ENCODE measurements at places on chromosomes 12 and 14.

- no peak for DNase-seq
These were observed 155.5 kb upstream of the CCND2 start for GRCh38 chr12:4118017-4118510.

DNA sequence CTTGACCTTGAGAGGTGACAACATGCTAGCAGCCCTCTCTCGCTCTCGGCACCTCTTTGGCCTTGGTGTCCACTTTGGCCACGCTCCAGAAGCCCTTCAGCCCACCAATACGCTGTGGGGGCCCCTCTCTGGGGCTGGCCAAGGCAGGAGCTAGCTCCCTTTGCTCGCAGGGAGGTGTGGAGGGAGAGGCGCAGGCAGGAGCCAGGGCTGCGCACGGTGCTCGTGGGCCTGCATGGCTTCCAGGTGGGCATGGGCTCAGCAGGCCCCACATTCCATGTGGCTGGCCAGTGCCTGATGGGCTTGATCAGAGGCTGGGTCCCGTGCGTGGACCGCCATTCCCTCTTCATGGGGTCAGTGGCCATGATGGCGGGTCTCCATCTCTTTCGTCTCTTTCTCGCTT is 1237.0 kb upstream of the USP15 start:
- DNase-seq: no peak

DNA sequence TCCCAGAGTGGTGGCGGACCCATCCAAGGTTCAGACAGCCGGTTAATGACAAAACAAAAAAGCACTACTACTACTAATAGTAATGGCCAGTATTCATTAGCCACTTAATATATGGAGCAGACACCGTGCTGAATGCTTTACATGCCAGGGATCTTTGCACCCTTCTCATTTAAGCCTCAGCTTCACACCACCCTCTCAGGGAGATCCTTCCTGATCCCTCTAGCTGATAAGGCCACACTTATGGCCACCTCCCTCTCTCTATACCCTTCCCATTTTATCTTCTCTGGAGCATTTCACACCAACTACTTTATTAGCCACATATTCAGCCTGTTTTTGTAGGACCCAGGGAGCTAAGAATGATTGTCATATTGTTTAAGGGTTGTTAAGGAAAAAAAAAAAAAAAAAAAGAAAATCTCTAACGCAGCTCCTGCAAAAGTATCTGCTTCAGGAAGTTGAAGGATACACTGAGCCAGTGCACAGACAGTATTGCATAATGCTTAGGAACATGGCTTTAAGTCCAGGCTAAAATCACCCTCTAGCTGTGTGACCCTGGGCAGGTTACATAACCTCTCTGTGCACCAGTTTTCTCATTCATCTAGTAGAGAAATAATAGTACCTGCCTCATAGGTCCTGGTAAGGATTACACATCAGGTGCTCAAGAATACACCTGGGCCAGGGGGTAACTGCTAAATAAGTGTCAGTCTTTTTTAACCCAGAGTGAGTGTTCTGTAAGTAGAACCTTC is 29.4 kb downstream of the NUAK1 start:
- no peak for DNase-seq

- DNase-seq: no peak
These were observed 64.1 kb downstream of the TMEM132D start for GRCh38 chr12:129839679-129840078.

- DNase-seq: peak; percentile 95
These were observed 21.3 kb upstream of the CD27 start for GRCh38 chr12:6423267-6424007.

DNA sequence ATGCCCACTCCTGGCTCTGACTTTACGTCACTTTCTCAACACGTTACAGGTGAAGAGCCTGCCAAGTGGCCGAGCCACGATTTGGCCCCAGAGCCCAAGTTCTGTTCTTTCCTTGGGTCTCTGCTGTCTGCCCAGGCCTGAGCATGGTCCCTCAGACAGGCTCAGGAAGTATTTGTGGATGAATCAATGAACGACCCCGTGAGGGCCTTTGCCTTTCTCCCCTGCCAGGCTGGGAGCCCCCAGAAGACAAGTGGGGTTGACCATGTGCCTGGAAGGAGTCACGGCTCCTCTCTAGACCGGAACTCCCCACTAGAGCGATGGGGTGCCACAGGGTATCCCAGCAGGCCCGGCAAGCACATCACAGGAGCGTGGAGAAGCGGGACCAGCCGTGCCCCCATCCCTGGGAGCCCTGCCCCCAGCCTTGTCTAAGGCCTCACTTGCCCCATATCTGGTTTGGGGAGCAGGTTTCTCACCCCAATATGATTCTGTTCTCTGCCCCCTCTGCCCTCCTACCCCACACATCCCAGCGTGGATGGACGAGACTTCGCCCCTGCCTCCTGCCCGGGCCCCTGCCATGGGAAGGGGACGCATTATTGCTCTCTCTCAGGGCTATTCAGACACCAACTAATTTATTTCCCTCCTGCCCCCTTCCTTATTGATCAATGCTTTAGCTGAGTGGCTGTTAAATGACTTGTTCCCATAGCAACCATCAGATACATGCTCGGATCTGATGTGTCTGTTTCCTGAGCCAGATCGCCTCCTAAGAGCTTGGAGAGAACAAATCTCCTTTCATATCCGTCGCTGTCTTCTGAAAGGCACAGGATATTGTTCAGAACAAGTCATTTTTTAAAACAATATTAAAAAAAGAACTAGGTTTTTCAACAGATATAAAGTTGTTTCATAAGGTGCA is 69.0 kb downstream of the DIO3 start:
- DNase-seq: no peak

- no peak for DNase-seq
These were observed 284.9 kb downstream of the TMTC2 start for GRCh38 chr12:82971584-82971983.

GRCh38 chr14:51554339-51554920 is 97.3 kb upstream of the FRMD6 start:
- no peak for DNase-seq

GRCh38 chr12:449203-449602 is 10.5 kb upstream of the B4GALNT3 start:
- no peak for DNase-seq

- peak; percentile 98 for DNase-seq
These were observed at the start of gene NFYB for GRCh38 chr12:104137902-104138796. TSS of gene NFYB (minus strand) at chr12:104138210. CDS start at chr12:104135453, 2,757 bp downstream.

DNA sequence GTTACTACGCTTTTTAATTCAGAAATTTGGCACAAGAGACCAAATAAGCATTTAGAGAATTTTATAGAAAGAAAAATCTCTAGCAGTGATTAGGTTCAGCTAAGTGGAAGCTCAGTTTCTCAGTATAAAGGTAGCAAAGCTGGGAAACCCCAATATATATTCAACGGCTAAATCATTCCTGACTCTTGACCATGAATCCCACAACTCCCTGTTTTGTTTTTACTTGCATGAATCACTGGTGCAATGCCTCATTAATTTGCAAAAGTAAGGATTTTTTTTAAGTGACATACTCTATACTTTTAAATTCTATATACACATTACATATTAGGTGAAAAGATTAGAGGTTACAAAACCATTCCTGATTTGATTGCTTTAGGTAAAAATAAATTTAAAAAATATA is 74.3 kb upstream of the PLEKHG7 start:
- DNase-seq: no peak

DNA sequence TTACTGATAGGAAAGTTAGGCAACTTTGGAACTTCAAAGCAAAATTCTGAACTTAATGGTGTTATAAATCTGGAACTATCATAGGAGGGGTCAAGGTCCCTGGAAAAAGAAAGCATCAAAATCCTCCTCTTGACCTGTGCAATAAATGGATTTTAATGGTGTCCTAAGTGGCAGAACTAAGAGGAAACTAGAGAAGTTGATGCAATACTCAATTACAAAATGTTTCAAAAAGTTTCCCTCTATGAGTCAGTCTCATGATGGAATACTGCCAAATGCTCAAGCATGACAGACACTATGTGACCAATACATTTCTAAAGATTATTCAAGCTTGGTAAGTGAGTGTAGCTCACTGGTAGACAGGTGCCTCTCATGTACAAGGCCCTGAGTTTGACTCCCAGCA is 47.7 kb upstream of the ERGIC2 start:
- no peak for DNase-seq

- no peak for DNase-seq
These were observed 44.1 kb downstream of the LRFN5 start for GRCh38 chr14:41650802-41651201.

DNA sequence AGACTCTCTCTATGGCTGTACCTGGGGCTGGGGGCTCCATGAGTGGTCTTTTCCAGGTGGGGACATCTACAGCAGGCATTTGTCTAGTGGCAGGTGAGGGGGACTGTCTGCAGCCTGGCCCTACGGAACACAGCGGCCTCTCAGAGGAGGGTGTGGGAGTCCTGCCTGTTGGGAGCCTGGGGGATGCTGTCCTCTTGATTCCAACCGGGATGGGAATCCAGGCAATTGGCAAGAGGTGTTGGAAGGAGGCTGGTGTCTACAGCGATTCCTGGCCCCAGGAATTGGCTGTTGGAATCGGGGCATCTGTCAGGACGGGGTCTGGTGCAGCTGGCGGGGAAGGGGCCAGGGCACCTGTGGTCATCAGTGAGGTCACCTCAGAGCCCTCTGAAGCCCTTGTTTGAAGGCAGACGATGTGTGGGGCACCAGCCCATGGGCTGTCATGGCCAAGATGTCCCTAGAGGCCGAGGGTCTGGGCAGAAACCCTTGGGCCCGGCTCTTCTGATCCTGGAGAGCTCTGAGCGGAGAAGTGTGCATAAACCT is 386.3 kb downstream of the TMEM121 start:
- DNase-seq: no peak

- DNase-seq: peak; percentile 82
These were observed 288.6 kb downstream of the PDZRN4 start for GRCh38 chr12:41476499-41477439.

DNA sequence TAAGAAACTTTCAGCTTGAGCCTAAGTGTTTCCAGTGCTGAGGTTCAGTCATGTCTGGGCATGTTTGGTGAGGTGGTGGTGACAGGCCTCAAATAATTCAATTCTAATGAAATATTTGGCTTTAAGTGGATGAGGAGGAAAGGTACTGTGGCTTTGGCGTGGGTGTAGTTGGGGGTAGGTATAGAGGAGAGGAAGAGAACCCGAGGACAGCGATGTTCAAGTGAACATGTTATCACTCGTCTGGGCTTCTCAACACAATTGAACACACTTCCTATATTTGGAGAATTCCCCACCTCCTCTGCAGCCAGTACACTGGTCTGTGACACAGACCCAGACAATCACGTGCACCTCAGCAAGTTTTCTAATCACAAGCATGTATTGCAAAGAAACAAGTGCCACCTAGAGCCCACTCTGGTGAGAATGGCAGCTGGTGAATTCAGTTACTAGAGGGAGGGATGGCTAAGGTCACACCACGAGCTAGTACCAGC is 53.0 kb downstream of the IFNG-AS1 start:
- DNase-seq: peak; percentile 7

GRCh38 chr12:111410431-111411184 is 4.9 kb downstream of the SH2B3 start:
- no peak for DNase-seq

GRCh38 chr14:77791225-77791600 is 8.7 kb upstream of the ADCK1 start:
- DNase-seq: no peak

GRCh38 chr12:106387848-106388377 is 30.4 kb downstream of the POLR3B start:
- DNase-seq: peak; percentile 37

- no peak for DNase-seq
These were observed 58.8 kb downstream of the CCER1 start for GRCh38 chr12:90896164-90896563.

GRCh38 chr12:75859868-75860267 is 171.7 kb downstream of the PHLDA1 start:
- DNase-seq: no peak

DNA sequence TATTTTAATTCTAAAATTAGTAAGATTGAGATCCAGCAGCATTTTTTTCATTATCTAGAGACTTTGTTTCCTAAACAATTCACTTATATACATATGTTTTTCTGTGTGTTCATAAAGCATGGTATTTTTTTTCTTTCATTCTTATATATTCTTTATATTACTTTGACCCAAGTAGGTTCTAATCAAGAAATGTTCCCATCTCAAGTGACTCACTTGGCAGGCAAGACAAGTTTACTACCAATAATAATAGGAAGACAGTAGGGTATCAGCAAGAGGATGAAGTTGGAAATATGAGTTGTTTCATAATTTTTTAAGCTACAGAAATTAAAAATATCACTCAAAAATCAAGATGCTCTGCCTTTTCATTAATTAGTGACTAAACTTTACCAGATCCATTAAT is 613.4 kb upstream of the ATP2B1 start:
- no peak for DNase-seq

DNA sequence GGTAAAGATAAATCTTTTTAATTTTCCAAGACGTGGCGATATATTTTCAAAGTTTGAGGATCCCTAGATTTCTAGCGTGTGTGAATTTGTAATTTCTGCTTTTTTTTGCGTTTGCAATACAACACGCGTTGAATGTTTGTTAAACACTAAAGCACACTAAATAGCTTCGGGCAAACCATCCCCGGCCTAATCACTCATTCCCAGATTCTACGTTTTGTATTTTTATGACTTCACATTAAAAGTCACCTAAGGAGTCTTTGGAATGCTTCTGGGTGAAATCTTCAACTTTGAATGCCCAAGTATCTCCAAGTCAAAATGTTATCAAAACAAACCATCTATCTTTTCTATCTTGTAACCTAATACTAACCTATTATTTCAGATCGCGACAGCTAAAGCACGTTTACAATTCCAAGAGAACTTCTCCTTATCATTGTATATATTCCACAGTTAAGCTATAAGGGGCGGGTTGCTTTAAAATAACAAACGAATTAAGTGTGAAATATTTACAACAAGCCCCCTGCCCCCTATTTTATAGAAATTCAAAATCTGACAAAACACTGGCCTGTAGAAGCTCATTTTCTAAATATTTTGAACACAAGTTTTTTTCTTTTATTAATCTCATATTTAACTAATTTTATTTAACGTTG is 1.1 kb downstream of the ALX1 start:
- DNase-seq: no peak

DNA sequence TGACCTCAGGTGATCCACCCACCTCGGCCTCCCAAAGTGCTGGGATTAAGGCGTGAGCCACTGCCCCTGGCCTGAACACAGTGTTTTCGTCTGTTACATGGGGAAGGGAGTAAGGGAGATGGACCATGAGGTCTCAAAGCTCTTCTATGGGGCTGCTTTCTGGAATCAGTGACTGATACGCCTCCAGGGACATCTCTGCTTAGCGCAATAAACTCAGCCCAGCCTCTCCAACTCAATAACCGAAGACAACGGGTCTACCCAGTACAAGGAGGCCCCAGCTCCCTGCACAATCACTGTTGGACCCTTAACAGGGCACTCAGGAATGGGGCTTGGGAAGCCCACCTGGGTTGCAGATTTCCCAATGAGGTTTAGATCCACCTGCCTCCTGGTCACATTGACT is 42.6 kb upstream of the CHGA start:
- DNase-seq: no peak

DNA sequence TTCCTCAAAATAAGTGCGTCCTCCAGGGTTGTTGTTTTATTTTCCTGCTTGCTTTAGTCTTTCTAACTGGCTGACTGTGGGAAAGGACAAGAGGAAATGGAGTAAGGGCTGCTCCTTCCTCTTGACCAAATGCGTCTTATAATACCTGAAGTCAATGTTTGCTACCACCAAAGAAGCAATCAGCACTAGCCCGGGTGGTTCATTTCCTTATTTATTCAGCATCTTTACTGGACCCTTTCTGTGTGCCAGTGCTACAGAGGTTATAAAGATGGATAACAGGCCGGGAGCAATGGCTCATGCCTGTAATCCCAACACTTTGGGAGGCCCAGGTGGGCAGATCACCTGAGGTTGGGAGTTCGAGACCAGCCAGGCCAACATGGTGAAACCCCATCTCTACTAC is 15.1 kb upstream of the RPS6KA5 start:
- DNase-seq: no peak

- no peak for DNase-seq
These were observed 137.3 kb downstream of the CEP83 start for GRCh38 chr12:94322346-94322745.

- no peak for DNase-seq
These were observed 12.6 kb upstream of the SERPINA3 start for GRCh38 chr14:94599656-94600004.

Measured in NCI-H146 (cell line).